ENCODE measurements at places on chromosomes 7 and 10.

- no peak for DNase-seq
These were observed 31.6 kb downstream of the VIPR2 start for GRCh38 chr7:159113056-159113455.

- DNase-seq = no peak
These were observed 22.4 kb downstream of the GBF1 start for GRCh38 chr10:102267748-102268147.

GRCh38 chr7:18541181-18541870 is 45.8 kb downstream of the HDAC9 start:
- peak; percentile 31 for DNase-seq

DNA sequence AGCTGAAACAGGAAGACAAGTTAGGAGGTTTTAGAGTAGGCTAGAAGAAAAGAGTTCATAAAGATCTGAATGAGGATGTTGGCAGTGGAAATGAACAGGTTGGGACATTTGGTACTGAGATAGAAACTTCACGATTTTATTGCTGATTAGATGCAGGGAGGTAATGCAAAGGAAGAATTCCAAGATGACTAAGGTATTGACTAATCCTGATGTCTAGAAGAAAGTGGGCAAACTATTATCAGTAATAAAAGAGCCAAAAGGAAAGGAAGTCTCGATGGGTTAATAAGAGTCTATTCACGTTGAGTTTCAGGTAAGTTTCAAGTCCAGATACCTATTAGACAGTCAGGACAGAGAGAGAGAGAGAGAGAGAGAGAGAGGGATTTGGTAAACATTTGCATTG is 631.3 kb upstream of the LRRTM3 start:
- no peak for DNase-seq

GRCh38 chr7:3042861-3043489 is 692 bp downstream of the CARD11 start:
- peak; percentile 45 for DNase-seq

- no peak for DNase-seq
These were observed 45.1 kb upstream of the SMNDC1 start for GRCh38 chr10:110349831-110350230.
